ENCODE measurements at places on chromosomes 13 and 19. TPM values are rescaled to one million over a fixed set of nuclear protein-coding genes. Genes with fewer than 3 reads are reported as not detected.

GIPC3 gene
- 0.25 TPM for total RNA-seq

DNA sequence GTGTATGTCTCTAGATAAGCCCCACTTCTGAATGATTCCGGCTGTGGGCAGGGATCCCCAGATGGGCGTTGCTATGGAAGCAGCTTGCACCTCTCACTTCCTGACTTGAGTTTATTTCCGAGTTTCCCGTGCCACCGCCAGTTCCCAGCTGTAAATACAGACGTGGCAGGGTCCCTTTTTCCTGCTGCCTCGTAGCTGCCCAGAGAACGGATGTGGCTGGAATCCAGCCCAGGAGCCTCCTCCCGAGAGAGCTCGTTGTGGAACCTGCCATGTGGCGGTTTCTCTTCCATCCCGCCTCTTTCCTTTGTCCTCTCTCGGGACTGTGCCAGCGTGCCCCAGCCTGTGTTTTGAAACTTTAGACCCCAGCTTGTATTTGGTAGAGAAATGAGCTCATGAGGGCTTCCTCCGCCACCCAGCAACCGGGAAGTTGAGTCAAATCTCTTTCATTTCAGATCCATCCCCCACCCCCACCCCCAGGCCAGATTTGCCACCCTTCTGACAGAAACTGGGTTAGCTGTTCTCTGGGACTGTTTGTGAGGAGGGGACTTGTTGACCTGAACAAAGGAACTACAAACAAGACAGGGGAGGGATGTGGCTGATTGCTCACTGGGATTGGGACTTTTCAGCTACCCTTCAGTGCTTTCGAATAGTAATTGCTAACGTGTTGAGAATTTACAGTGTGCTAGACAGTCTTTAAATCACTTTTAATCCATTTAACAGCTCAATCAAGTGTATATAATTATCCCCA lies 96.6 kb downstream of the SIPA1L3 start:
- DNase-seq: peak; percentile 93

- DNase-seq: no peak
These were observed 97.2 kb upstream of the IPO5 start for GRCh38 chr13:97856304-97856675.

DNA sequence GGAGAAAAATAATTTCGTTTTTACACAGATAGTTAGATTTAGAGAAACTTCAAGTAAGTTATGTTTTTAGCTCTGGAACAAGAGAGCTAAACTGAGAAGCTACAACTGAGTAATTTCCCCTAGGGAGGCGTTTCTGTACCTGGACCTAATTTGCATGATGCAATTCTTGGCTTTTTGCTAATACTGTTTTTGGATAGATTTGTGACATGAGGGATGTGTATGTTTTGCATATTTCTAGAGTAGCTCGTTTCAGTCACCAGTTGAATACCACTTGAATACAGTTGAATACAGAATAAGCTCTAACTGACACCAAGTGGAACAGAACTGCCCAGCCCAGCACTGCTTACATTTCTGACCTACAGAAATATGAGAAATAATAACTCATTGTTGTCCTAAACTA lies 1227.9 kb upstream of the SPRY2 start:
- no peak for DNase-seq

DNA sequence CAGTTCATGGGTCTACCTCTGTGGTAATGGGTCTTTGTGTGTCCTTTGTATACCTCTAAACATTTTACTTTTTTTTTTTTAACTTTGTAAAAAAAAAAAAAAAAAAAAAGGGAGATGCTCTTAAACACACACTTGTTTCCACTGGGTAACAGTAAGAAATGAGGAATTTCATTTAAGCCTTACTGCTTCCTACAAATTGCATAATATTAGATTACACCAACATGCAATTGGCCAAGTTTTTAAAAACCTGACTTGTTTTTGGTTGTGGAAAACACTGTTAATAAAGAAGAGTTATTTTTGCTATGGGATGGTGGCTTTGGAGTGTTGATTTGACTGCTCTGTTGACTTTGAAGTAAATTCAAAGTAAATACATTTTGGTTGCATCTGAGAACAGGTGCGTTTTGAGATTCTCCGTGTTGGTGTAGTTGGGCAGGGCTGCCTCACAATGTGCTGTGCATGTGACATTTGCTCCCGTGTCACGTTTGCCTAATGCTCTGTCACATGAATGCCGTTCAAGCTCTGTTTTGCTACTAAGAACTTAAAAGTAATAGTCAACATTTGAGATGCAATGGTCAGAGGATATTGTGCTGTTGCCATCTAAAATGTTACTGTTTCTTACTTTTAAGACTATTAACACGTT lies 202.4 kb downstream of the LMO7 start:
- peak; percentile 26 for DNase-seq

- DNase-seq: no peak
These were observed 16.1 kb downstream of the LGALS16 start for GRCh38 chr19:39671739-39672363.

DNA sequence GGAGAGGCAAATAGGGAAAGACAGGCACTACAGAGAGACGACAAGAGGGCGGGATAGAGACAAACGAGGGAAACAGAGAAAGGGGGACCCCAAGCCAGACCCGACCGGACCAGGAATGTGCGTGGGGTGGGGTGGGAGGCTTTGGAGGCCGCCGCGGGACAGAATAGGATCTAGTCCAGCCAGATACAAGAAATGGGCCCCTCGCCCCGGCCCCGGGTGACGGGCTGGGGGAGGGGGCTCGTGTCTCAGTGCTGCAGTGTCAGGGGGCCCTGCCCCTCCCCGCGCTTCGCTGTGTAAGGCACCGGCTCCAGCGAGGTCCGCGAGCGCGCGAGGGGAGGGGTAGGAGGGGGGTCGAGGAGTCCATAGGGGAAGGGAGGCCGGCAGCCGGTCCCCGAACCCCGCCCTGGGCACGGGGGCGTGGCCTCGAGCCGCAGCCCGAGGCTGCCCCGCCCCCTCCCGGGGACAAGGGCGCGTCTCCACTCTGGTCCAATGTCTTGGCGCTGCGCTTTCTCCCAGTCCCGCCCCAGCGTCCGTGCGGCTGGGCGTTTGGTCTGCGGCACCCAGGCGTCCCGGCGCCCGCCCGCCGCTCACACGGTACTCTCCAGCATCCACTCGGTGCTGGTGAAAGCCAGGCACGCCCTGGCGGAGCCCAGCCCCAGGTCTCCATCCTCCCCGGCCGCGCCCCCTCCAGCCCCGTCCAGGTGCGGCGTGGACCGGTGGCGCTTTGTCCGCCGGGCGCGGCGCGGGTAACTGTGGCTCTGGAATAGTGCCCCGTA lies 11.0 kb downstream of the IFNL1 start:
- peak; percentile 73 for DNase-seq

DNA sequence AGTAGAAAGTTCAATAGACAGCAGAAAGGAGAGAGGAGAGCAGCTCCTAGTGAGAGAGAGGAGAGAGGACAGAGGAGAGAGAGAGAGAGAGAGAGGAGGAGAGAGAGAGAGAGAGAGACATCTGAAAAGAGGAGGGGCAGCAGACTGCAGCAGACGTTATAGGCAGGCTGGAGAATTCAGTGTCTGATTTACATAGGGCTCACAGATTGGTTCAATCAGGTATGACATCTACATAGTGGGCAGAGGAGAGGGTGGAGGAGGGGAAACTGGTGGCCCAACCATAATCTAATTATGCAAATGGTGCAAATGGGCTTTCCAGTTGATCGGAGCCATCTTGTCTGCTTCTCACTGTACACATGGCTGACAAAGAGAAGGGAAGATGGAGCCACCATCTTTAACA lies 221.3 kb upstream of the TRPC4 start:
- no peak for DNase-seq

DNA sequence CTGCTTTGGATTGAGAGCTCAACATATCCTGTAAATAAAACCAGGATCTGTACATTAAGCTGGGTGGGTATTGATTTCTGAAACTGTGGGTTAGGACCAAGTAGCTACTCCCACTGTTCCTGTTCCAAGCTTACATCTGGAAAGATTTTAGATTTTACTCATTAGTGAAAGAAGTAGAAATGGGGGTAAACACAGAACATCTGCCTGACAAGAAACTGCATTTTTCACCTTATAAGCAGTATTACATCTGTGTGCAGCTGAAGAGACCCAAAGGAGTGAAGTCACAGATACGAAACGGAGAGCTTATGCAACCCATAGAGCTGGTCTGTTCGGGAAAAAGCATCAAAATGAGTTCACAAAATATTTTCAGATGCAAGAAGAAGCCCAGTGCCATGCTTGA lies 235.2 kb downstream of the SLITRK5 start:
- DNase-seq: no peak

GRCh38 chr13:40981949-40982348 lies 37.2 kb downstream of the ELF1 start:
- no peak for DNase-seq

DNA sequence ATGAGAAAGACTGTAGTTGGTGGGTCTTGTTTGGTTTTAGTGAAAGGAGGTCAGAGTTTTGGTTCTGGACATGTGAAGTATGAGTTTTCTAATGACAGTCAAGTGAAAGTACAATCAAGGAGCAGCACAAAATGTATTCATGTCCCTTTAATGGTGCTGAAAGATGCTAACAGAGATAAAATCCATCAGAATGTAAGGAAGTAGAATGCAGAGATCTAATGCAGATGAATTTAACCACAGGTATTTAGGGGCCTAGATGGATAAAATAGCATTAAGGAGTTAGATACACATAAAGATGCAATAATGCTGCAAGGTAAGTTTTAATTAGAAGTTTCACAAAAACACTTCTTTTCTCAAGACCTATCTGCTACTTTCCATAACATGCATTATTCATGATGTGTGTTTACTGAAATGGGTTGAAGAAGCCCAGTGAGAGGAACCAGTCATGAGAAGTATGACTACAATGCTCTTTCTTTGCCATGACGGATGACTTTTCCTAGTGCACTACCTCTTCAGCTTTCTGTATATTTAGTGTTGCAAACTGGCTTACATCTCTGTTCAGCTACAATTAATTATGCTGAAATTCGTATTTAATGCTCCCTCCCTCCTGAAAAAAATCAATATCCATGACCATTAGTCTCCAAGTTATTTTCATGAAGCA lies 222.9 kb upstream of the HTR2A start:
- DNase-seq: no peak

DNA sequence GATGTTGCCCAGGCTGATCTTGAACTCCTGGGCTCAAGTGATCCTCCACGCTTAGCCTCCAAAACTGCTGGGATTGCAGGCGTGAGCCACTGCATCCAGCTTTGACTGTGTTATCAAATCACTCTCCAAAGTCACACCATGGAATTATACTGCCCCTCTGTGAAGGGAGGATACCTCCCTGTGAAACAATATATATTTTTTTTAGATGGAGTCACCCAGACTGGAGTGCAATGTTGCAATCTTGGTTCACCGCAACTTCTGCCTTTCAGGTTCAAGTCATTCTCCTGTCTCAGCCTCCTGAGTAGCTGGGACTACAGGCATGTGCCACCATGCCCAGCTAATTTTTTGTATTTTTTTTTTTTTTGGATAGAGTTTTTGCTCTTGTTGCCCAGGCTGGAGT lies 7.7 kb downstream of the TYK2 start:
- no peak for DNase-seq

GRCh38 chr19:46728693-46729339 lies 11.9 kb upstream of the PRKD2 start:
- peak; percentile 93 for DNase-seq

ZNF599 gene
- 13.3 TPM for total RNA-seq

DNA sequence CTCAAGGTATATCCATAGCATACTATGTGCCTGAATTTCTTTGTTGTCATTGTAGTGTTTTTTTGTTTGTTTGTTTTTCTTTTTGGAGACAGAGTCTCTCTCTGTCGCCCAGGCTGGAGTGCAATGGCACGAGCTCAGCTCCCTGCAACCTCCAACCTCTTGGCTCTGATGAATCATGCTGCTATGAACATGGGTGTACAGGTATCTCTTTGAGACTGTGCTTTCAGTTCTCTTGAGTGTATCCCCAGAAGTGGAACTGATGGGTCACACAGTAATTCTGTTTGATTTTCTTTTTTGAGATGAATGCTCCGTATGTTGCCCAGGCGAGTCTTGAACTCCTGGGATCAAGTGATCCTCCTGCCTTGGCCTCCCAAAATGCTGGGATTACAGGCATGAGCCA lies 13.7 kb upstream of the SLC25A42 start:
- no peak for DNase-seq

GRCh38 chr19:34041925-34042521 lies 130.3 kb upstream of the LSM14A start:
- peak; percentile 93 for DNase-seq

ZNF490 gene
- 7.3 TPM for total RNA-seq

GRCh38 chr13:50339271-50339670 lies 324.0 kb downstream of the KCNRG start:
- DNase-seq: no peak

DNA sequence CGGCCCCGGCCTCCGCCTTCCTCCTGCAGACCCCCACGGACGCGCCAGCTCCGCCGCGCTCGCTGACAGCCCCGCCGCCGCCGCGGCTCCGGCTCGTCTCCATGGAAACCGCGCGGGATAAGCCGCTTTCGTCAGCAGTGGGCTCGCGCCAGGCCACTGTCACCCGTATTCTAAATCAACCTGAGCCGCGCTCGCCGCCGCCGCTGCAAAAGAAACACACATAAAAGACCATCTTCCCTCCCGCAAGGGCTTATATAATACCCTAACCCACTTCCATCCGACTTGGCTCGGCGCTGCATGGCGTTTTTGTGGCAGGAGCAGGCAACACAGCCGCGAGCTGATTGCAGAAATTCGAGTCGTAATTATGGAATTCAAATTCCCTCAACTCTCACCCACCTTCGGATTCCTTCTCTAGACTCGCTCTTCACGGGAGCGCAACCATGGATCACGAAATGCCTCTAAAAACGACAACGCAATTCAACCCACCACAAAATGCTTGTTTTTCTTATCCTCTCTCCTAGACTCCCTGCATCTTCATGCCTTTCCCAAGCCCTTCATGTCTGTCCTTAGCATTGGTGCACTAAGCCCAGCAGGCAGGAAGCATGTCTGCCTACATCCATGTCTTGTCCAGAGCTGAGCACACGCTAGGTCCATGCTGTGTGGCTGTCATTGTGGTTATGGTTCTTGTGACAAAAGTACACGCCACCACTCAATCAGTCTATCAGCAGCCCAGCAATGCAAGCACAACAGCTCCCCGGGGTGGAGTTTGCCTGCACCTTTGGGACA lies at the start of gene AMER2:
Gene AMER2, minus strand, starts transcription at position 772 of the 786 bp plus-strand sequence. Its CDS starts 669 bp downstream, at position 103.
- DNase-seq: no peak

GRCh38 chr13:27257648-27258253 lies 6.4 kb downstream of the RPL21 start:
- DNase-seq: no peak

CLDND2 gene
- not detected for total RNA-seq

DNA sequence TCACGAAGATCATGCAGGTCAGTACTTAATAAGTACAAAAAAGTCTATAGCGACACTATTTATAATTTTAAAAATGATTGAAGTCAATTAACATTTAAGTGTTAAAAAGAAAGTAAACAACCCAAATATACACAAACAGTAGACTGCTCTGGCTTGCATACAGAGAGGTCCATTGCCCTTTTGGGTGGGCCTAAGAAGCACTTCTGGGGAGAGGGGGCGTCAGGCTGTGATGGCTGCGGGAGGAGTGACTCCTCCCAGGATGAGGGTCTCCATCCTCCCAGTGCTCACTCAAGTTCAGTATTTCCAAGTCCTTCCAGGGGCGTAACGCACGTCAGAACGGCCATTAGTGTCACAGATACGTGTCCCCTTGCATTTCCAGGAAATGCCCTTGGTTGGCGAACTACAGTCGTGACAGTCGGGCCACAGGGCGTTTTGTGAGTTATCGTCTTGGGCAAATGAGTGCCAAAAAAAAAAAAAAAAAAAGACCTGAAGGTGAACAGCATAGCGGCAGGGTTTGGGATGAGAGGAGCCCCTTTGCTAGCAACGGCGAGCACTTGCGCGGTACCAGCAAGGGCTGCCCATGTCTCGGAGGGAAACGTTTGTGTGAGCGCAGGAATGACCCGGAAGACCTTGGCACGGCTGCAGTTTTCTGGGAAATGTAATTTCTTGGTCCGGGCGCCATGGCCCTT lies at the start of gene SCGB2B2:
Gene SCGB2B2, minus strand, starts transcription at position 463 of the 689 bp plus-strand sequence. CDS start 82,596 bp downstream, outside the sequence.
- peak; percentile 54 for DNase-seq

Measured in lower leg skin (tissue), 4 donors.